ENCODE measurements at places on chromosomes 7 and 10.

- DNase-seq, result no peak
These were observed 20.5 kb upstream of the RASGEF1A start for GRCh38 chr10:43287056-43288007.

GRCh38 chr7:103921692-103922091, 67.8 kb downstream of the RELN start:
- no peak for DNase-seq

- no peak for DNase-seq
These were observed 116.6 kb downstream of the CREB5 start for GRCh38 chr7:28528899-28529298.

DNA sequence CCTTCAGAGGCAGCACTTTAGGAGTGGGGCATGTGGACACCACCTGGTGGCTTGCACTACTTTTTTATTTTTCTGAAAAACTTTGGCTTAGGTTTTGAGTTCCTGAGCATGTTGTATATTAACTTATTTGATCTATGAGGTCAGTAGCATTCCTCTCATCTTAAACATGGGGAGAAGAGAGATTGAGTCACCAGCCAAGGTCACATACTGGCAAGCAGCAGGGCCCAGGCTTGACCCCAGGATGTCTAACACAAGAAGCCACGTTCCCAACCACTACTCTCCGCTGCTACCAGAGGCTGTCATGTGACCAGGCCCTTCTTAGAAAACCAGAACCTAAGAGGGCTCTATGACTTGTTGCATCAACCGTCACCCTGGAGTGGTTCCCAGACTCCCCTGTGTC, 210.3 kb upstream of the GPR26 start:
- no peak for DNase-seq

DNA sequence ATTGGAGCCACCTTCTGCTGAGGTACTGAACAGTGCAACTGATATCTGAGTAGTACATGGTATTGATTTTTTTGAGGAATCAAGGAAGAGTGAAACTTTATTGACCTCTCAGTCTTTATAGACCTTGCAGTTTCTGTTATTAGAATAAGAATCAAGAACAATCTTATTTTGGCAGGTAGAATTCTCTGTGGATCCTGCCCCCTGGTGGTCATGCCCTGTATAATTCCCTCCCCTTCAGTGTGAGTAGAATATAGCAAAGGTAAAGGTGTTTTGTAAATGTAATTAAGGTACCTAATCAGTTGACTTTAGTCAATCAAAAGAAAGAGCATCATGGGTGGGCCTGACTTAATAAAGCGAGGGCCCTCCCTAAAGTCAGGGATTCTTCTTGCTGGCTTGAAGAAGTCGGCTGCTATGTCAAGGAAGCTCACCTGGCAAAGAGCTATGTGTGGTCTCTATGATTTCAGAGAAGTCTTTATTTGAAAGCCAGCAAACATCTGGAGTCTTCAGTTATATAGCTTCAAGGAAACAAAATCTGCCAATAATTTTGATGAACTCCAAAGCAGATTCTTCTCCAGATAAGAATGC, 142.8 kb downstream of the LSM5 start:
- no peak for DNase-seq

GRCh38 chr7:38873433-38873832, 35.6 kb downstream of the VPS41 start:
- DNase-seq, result no peak
